ENCODE measurements at places on chromosomes 7 and 10.
A peak's percentile ranks its signal among the peaks of the same experiment; 100 is the strongest.

- no peak for DNase-seq
Measured at GRCh38 chr7:101775181-101775580, 42.2 kb upstream of the CUX1 start.

DNA sequence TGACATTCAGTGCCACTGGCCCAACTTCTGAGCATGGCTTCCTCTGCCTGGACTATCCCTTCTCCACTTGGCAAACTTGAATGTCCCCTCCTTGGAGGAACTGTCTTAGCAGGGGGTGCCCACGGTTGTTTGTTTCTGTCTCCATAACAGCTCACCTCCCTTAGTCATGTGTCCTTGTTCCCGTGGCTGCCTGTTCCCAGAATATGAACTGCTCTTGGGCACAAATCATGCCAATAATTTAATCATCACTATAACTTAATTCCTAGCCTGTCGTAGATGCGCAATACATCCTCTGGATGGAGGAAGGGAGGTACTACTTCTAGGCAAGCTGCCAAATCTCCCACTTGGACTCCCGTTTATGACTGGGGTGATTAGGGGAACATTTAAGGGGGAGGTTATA, 173.1 kb downstream of the MYOF start:
- DNase-seq: no peak

- no peak for DNase-seq
Measured at GRCh38 chr10:70300461-70300860, 16.7 kb upstream of the NPFFR1 start.

- no peak for DNase-seq
Measured at GRCh38 chr7:68258609-68259008, 1262.0 kb downstream of the TYW1 start.

DNA sequence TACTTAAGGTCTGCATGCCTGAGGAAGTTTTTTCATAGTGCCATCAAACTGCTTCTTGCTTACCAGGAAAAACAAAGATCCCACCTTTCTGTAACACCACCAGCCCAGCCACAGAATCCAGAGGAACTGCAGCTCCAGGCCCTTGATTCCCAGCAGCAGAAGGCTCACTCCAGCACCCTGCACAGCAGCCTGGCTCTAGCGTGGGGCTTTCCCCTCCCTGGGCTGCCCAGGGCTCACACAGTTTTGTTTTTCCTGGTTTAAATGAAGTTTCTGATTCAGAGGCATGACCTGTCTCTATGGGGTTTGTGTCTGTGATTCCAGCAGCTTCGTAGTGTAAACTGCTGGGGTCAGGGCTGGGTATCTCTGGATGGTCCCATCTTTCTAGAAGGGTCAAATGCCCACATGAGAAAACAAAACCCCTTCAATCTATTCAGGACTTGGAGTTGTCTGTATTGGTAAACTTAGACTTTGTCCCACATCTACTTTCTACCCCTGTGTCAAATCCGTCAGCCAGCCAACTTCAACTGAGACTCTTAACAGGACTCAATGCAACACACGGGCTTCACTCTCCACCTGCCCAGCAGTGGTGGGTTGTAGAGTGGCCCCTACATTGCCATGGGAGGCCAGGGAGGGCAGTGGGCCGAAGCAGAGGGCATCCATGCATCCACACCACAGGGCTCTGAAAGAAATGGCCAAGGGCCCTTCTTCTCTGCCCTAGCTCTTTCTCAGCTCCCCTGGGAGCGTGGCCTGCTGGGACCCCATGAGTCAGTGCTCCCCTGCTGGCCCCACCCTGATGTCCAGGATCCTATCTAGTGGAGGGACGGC, 73.6 kb downstream of the ATXN7L1 start:
- DNase-seq: no peak

- peak; percentile 54 for DNase-seq
Measured at GRCh38 chr10:78623578-78624215, 445.1 kb upstream of the ZMIZ1 start.

DNA sequence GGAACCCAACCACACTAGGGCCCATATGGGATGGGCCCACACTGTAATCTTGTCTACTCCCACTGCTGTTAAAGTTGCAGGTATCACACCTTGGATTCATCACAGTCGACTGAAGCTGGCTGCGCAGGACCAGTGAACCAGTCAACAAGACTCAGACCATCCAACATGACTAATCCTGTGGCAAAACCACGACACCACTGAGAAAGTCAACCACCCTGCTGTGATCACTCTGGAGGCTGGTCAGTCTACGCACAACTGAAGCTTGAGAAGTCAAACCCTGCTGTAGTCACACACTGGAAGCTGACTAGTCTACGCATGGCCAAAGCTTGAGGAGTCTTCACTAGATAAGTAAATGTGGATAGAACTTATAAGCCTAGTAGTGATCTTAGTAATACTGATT, 9.6 kb upstream of the CYREN start:
- DNase-seq: no peak

GRCh38 chr7:143176128-143176527, 7.1 kb upstream of the TAS2R39 start:
- no peak for DNase-seq

DNA sequence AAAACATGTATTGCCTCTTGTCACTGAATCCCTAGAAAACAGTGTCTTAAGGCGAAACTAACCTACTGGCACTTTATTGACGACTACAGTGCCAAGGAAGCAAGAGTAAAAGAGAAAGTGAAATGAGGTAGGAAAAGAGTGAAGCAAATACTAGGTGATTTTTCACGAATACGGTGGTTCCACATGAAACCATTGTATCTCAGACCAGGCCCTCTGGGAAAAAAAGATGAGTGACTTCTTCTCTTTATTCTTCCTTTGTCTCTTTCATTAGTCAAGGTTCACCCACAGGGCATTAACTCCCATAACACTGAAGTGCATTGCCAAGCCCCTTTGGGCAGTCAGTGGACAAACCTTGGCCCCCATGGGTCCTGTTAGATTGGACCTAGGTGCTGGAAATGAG, 16.2 kb upstream of the MACC1 start:
- no peak for DNase-seq

GRCh38 chr7:41567031-41567730, 135.7 kb downstream of the INHBA start:
- DNase-seq: no peak
